ENCODE measurements at places on chromosomes 13 and 19.

DNA sequence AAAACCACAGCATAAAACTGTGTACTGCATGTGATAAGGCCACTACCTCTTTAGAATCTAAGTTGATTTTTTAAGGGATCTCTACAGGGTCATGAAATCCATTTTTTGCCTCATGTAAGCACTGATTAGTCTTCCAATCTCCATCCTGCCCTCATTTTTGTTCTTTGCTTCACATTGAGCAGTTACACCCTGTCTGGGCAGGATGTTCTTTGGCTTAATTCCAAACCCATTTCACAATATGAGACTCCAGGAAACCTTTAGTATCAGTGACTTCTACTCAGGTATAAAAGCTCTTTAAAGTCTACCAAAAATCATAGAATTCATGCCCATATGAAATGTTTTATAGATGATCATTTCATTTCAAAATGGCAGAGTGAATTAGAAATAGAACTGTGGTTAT lies 592.6 kb downstream of the TBC1D4 start:
- DNase-seq = no peak

DNA sequence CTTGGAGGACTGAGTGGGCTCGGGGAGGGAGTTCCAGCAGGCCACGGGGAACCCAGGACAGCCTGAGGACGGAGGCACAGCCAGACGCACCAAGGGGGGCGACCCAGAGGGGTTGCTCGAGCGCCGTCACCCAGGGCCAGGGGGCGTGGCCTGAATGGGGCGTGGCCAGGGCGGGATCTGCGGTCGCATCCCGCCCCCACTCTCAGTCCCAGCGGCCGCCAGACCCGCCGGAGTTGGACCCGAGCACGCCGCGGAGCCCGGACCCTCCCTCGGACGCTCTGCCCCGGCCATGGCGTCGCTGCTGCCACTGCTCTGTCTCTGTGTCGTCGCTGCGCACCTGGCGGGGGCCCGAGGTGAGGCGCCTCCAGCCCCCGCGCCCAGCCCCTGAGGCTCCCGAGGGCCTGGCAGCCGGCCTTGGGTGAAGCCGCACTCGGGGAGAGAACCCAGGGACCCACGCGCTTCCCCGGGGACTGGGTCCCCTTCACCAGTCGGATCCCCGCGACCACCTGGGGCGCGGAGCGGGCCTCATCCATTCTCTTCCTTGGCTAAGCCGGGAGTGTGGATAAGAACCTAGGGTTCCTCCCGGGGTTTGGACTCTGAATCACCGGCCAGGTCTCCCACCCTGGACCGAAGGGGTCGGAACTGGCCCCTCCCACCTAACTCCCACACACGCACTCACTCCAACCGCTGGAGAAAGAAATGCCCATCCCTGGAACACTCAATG lies at the start of gene CILP2:
CILP2 (plus strand) TSS at position 205 of the 724 bp plus-strand sequence; CDS start at position 290, 85 bp downstream.
- no peak for DNase-seq

- DNase-seq = peak; percentile 99
These were observed 4.9 kb upstream of the LRFN3 start for GRCh38 chr19:35931161-35931873.

DNA sequence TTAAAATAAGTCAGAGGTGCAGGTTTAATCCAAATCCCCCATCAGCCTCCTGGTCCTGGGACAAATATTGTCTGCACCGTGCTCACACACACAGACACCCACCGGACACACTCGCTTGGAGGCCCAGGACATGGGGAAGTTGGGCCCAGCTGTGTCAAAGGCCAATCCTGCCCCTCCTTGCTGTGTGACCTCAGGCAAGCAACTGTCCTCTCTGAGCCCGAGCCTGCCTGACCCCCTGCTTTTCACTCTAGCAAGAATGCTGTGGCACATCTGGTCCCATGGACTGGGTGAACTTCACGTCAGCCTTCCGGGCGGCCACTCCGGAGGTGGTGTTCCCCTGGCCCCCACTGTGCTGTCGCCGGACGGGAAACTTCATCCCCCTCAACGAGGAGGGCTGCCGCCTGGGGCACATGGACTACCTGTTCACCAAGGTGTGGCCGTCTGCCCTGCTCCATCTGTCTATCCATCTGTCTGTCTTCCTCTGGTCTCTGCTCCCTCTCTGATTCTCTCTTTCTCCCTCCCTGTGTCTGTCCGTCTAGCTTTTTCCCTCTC lies 9.3 kb downstream of the UPK1A start:
- no peak for DNase-seq

DNA sequence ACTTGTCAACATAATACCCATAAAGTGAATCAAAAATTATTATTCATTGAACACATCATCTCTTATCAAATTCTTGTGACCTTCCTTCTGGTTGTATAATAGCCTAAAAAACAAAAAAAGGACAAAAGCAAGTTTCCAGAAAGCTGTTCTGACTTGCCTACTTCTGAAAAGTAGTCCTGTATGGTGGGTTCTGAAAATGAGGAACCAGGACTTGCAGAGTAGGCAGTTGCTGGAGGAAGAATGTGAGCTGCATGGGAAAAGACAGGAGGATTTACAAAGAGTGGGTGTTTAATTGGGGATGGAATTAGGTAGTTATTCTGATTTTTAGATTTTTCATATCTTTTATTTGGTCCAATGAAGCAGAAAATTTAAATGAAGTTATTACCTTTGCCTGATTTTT lies 56.7 kb downstream of the RCBTB2 start:
- DNase-seq = no peak

GRCh38 chr19:17450264-17451075 lies 2.0 kb upstream of the TMEM221 start:
- DNase-seq = no peak

GRCh38 chr13:98549006-98549727 lies 27.7 kb downstream of the STK24 start:
- no peak for DNase-seq

- no peak for DNase-seq
These were observed 77.9 kb downstream of the ZNF536 start for GRCh38 chr19:30450100-30450499.

DNA sequence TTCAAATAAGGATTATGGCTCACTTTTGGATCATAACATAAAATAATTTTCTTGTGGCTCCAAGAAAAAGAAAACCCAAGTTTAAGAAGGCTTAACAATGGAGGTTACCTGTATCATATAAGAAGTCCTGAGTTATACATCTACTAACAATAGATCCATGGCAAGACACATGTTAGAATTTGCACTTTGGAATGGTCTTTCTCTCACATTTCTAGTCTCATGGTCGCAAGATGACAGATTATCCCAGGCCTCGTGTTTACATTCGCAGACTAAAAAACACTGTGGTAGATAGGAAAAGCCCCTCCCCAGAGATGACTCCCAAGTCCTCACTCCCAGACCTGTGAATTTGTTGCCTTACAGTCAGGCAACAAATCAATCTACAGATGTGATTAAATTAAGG lies 746.2 kb upstream of the GPC6 start:
- no peak for DNase-seq

DNA sequence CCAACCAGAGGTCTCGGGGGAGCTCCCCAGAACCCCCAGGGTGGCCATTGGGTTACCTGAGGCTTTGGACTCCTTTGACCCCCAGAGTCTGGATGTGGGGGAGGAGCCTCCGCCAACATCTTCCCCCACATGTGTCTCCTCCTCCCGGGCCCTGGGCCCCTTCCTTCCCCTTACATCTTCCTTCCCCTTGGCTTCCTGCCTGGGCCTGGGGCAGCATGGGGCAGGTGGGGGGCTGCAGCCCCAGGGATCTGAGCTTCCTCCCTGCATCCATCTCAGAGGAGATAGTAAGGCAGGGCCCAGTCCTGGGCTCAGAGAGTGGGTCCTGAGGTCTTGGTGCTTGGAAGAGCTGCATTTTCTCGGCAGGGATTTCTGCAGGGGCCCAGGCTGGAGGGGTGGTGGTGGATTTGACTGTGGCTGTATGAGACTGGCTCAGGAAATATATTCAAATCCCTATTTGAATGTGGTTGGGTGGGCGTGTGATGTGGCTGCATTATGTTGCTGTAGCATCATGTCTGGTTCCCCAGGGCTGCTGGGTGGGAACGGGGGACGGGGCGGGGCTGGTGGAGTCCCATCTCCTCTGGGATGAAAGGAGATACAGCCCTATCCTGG lies 919 bp downstream of the VAV1 start:
- DNase-seq = no peak

- no peak for DNase-seq
These were observed 15.1 kb downstream of the DEDD2 start for GRCh38 chr19:42202290-42202880.

DNA sequence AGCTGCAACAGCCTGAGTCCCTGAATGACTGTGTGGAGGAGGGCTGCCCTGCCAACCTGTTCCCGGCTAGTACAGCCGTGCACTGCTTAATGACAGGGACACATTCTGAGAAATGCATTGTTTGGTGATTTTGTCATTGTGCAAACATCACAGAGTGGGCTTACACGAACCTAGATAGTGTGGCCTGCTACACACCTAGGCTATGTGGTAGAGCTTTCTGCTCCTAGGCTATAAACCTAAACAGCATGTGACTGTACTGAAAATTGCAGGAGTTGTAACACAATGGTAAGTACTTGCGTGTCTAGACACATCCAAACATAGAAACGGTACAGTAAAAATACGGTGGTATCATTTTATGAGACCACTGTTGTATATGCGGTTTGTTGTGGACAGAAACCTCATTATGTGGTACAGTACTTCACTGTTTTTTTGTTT lies 35.0 kb downstream of the VASP start:
- no peak for DNase-seq

- no peak for DNase-seq
These were observed 11.9 kb upstream of the PLAUR start for GRCh38 chr19:43681821-43682220.

DNA sequence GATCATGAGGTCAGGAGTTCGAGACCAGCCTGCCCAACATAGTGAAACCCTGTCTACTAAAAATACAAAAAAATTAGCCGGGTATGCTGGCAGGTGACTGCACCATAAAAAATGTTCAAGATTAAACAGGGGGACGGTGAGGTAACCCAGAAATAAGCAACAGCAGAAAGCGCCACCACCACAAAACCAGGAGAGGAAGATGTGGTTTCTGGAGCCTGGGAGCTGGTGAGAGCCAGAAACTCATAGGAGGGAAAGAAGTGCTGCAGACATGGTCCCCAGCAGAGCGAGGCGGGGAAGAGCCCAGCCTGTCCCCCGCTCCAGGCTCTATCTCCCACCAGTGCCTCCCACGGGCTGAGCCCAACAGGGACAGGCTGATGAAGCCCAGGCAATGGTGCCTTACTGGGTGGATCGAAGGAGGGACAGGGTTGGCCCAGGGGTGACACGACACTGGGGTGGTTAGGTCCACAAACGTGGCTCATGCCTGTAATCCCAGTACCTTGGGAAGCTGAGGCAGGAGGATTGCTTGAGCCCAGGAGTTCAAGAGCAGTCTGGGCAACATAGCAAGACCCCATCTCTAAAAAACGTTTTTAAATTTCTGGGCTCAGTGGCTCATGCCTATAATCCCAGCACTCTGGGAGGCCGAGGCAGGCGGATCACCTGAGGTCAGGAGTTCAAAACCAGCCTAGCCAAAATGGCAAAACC lies 19.0 kb downstream of the SPC24 start:
- no peak for DNase-seq

- DNase-seq = no peak
These were observed 59.6 kb downstream of the COL4A2 start for GRCh38 chr13:110366733-110367132.

- no peak for DNase-seq
These were observed 32.0 kb downstream of the ZNRF4 start for GRCh38 chr19:5487222-5487621.

DNA sequence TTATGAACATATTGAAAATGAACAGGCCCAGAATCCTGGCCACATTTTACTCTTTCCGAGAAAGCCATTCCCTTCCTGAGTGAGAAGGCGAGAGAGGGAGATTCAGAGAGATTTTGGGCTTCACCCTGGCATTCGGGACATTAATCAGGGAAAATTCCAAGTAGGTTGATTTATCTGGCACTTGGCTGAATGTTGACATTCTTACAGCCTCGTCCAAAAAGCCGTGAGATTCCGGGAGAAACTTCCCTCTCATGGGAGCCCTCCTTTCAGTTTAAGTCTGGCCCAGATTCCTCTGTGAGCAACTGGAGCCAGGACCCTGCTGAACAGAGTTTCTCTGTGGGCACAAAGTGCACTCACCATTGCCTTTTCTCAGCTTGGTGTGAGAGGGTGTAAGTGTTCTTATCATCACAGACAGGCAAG lies 129.2 kb upstream of the PEG3 start:
- no peak for DNase-seq

GRCh38 chr13:40479196-40479845 lies 187.1 kb downstream of the FOXO1 start:
- DNase-seq = no peak

Data from activated CD8-positive, alpha-beta memory T cell treated with anti-CD3 and anti-CD28 coated beads for 1 hour (primary cell).